RWPE1 (cell line): ENCODE measurements at places on chromosomes 3 and 15.

DNA sequence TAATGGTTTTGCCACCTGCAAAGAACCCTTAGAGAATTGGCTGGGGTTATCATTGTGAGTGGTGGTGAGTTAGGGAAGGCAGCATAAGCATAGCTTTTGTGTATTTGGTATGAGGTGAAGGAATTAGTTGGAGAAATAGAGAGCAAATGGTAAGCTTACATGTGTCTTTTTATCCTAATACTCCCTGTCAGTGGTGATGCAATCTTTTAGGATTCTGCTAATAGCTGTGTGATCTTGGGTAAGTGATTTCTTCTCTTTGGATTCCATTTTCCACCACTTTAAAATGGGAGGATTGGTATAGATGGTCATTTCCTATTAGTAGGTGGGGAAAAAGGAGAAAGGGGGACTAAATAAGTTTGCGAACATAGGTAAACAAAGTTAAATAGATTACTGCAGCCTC lies 30.9 kb downstream of the PIAS1 start:
- DNase-seq, result no peak

DNA sequence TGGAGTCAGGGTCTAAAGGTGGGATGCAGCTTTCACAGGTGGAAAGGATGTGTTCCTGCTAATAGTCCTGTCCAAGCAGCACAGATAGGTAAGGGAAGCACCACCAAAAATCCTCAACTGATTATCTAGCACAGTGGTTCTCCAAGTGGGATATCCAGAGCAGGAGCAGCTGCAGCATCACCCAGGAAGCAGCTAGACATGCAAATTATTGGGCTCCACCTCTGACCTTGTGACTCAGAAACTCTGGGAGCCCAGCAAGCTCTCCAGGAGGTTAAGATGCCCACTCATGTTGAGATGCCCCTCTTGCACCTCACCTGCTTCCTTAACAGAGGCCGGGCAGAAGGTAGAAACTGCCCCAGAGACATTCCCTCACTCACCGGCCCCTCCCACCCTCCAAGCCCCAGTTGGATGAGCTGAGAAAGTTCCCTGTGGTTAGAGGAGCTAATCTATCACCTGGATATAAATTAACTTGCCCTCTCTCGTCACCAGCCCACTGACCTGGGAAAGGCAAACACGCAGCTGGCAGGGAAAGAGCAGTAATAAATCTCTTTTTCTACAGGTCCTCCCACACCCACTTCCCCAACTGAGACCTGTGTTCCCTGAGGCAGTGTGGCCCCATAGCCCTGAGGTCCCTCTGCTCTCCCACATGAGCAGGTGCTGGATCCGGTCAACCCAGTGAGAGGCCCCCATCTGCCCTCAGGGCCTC lies 39.3 kb downstream of the ADCY5 start:
- DNase-seq, result no peak

DNA sequence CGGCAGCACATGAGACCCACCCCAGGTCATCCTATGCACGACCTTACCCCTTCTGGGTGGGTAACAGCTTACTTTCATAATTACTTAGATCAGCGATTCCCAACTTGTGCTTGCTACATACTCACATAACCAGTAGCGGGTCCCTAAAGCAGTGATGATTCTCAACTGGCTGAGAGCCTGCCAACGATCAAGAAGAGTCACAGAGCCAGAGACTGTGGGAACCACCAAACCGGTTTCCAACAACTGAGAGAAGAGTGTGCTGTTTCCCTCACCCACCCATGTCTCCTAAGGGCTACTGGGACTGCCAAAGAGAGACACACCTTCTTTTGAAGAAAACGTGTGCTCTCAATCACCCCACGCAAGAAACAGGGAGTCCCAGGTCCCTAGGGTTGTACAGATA lies 12.0 kb upstream of the XXYLT1 start:
- DNase-seq, result no peak

GRCh38 chr3:47036145-47036544 lies 56.7 kb downstream of the NBEAL2 start:
- DNase-seq, result no peak

- DNase-seq, result no peak
Observed at GRCh38 chr3:169659820-169660674, 3.5 kb downstream of the MECOM start.

- no peak for DNase-seq
Observed at GRCh38 chr3:49255718-49256511, 21.1 kb downstream of the C3orf62 start.

GRCh38 chr3:123314359-123315270 lies 112.9 kb downstream of the SEC22A start:
- DNase-seq, result no peak

GRCh38 chr3:77271306-77271705 lies 231.4 kb downstream of the ROBO2 start:
- DNase-seq, result no peak

- no peak for DNase-seq
Observed at GRCh38 chr3:111238885-111239284, 167.3 kb downstream of the NECTIN3 start.

DNA sequence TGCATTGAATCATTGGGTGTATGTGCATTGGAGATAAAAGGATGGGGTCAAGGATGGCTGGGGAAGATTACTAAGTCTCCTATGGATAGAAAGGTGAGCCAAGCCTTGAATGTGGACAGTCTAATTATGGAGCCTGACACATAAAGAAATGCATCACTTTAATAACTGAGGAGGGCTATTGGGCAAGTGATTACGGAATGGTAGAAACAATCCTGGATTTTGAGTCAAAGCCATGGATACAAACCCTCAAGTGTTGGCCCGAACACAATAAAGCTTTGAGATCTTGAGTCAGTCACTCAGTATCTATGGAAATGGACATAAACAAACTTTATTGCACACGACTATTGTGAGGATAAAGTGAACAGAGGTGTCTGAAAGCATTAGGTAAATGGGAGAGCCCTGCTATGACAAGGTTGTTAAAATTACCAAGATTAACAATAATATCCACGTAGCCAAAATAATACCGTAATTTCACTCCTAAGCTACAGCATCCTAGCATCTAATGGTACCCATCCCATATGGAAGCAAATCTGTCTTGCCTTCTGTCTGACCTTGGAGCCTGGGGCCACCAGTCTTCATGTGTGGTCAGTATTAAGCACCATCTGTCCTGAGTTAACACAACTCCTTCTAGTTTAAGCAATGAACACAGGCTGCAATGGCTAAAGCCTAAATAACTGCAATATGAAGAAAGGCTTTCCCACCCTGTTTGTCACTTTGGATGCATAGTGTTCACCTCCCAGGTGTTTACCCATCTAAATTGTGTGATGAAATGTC lies 136.9 kb upstream of the PRICKLE2 start:
- DNase-seq, result peak; percentile 11

GRCh38 chr15:85073556-85074194 lies 92.0 kb downstream of the PDE8A start:
- DNase-seq, result peak; percentile 38

DNA sequence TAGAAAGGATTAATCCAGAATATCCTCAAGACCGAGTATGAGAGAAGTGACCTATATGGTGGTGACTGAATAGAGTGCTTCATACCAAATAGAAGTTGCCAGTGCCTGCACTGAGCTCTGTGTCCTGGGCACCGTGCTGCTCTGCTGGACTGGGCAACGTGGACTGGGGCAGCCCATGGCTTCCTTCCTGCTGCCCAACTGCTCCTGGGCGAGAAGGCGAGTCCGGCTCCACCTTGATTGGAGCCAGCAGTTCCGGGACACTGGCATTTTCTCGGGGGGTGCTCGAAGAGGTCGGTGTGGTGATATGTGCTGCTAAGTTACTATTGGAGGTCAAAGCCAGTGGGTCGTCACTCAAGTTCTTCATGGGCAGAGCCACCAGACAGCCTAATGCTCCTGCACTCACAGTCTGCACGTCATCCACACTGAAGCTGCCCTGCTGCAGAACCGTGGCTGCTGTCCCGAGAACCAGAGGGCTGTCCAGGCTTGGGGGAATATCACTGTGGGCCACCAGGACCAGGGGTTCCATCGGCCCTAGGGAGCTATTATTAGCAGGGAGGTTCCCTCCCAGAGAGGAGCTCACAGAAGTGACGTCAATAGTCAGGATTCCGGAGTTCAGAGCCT lies 14.1 kb downstream of the ZXDC start:
- no peak for DNase-seq

- DNase-seq, result no peak
Observed at GRCh38 chr15:60912984-60913697, 316.0 kb downstream of the RORA start.

- DNase-seq, result no peak
Observed at GRCh38 chr15:74664028-74664616, 31.7 kb downstream of the EDC3 start.

GRCh38 chr3:148234536-148234935 lies 463.2 kb upstream of the AGTR1 start:
- no peak for DNase-seq

DNA sequence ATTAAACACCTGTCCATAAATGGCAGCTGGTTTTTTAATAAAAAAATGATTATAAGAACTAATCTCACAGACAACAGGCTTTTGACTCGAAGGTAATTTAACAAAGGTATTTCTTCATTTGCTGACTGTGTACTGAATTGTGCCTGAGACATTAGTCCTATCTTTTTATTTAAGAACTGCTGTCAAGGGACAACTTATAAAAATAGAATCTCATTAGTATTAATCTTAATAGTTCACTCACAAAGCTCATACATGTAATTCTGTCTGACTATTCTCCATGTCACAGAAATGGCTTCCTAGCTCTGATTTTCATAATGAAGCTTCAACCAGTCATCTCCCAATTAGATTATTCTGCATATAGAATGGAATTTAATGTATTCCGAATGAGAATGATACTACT lies 276.9 kb upstream of the PDZRN3 start:
- no peak for DNase-seq

DNA sequence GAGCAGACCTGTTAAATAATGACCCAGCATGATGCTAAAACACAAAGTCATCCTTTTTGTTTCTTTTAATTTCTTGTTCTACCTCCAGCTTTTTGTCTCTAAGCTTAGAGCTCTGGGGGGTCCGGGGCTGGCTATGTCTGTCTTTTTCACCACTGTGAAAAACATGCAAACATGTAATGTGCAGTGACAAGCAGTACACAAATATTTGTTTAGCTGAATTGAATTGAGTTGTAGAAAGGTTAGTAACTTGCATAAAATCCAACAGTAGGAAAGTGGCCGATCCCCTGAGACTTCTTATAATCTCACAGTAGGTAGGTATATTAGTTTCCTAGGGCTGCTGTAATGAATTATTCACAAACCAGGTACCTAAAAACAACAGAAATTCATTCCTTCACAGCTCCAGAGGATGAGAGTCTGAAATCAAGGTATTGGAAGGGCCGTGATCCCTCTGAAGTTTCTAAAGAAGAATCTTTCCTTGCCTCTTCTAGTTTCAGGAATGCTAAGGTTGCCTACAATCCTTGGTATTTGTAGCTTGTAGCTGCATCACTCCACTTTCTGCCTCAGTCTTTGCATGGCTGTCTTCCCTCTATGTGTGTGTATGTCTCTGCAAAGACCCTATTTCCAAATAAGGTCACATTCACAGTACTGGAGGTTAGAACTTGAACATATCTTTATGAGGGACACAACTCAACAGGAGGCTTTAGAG lies 32.7 kb downstream of the ARL14 start:
- no peak for DNase-seq

DNA sequence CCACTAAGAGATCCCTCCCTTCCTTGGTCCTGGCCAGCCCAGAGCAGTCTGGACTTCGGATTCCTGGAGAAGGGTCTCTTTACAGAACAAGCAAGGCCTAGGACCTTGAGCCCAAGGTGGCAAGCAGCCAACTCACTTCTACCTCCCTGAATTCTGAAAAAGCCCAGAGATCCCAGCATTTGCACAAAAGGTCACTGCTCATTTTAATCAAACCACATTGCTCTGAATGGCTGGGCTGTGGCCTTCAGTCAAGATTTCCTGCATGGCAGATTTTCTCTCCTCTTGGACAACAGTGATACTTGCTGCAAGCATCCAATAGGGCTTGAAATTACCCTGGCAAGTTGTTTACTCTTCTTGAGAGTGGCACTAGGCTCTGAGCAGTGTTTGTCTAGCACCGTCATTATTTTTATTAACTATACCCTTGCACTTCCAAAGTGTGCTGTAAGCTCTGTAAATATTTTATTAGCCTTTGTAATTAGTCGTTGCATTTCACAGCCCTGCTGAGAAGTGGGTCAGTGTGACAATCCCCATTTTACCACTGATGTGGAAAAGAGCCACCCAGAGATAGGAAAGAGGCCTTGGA lies 274.7 kb upstream of the CTNNB1 start:
- DNase-seq, result no peak

GRCh38 chr3:130901463-130902204 lies 7.8 kb downstream of the ATP2C1 start:
- DNase-seq, result no peak

DNA sequence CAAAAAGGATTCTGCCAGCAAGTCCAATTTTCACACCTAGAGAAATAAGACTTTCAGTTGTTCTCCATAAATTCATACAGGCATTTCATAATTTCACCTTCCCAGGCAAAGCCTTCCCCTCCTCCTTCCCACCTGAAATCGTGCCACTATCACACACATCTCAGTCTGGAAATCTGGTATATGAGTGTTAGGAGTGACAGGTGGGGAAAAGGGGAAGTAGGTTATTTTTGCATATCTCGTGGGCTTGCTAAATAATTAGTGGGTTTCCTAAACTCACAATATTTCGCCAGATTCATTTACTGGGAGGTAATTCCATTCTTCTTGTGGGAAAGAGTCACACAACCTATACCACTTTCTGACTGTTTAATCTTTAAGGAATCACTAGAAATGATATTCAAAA lies 7.4 kb downstream of the ALDH1A2 start:
- DNase-seq, result no peak

GRCh38 chr3:19866751-19867347 lies 67.2 kb downstream of the EFHB start:
- DNase-seq, result peak; percentile 15

- no peak for DNase-seq
Observed at GRCh38 chr3:33202711-33203457, 15.7 kb downstream of the SUSD5 start.

- DNase-seq, result no peak
Observed at GRCh38 chr3:108089579-108089978, 1.3 kb downstream of the CD47 start.

DNA sequence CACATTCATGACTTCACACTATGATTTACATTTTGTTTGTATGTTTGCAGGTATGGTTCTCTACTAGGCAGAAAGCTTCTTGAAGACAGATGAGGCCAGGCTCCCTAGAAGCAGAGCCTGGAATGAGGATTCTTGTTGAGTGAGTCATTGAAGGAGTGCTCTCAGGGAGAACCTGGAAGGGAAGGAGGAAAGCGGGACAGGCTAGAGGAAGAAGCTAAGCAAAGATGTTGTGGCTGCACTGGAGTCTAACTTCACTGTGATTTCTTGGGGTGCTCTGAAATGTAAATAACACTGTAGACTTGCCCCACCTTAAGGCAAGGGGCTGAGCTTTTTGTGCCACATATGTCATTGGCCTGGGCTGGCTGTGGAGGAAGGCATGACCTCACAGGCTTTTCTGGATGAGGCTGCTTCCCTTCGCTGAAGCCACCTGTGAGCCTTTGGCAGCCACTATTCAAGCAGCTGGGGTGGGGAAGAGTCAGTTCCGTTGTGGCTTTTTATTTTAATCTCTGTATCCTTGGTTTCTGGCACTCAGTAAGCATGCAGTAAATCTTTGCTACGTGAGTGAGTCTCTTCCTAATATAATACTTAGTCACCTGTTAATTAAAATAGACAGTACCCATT lies 307.3 kb downstream of the SV2B start:
- DNase-seq, result peak; percentile 67
